ENCODE measurements at places on chromosomes 3 and 15.
A peak's percentile ranks its signal among the peaks of the same experiment; 100 is the strongest.

DNA sequence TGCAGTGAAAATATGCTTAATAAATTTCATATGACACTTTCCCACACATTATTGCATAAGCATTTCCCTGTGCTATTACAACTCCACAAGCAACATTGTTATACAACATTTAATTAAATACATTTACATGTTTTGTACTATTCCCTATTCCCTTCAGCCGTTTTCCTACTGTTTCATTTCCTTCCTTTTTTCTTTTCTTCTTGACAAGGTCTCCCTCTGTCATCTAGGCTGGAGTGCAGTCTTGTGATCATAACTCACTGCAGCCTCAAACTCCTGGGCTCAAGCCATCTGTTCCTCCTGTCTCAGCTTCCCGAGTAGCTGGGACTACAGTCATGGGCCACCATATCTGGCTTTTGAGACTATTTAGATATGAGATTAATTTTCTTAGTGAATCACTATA, 254.7 kb downstream of the NFKBIZ start:
- no peak for DNase-seq

DNA sequence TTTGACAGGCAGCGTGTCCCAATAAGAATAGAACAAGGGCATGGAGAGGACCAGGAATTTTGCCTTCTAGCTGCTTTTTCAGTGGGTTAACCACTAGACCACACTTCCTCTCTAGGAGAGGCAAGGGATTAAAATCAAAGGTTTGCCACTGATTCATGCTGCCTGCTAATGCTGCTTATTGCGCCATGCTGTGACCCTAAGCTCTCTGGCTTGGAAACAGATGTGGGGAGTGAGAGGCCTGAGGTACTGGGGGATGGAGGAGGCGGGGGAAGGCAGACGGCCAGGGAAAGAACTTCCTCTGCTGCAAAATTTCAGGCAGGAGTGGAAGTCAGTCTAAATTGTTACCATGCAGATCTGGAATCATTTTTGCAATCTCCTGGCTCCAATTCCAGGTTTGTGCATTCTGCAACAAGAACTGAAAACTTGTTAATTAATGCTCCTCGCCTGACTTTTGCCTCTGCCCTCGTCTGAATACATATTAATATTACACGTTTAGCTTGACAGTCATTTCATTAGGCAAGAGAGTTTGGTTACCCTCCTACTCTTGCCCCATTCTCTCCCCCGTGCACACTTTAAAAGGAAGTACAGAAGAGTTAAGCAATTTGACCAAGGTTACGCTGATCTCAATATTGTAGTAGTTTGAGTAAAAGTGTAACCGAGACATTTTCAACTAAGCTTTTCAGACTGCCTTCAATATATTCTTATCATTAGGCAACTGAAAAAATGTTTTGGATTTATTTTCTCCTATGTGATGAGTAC, 121.7 kb upstream of the SPRED1 start:
- no peak for DNase-seq

GRCh38 chr3:72044231-72044855, 259.4 kb upstream of the PROK2 start:
- no peak for DNase-seq

DNA sequence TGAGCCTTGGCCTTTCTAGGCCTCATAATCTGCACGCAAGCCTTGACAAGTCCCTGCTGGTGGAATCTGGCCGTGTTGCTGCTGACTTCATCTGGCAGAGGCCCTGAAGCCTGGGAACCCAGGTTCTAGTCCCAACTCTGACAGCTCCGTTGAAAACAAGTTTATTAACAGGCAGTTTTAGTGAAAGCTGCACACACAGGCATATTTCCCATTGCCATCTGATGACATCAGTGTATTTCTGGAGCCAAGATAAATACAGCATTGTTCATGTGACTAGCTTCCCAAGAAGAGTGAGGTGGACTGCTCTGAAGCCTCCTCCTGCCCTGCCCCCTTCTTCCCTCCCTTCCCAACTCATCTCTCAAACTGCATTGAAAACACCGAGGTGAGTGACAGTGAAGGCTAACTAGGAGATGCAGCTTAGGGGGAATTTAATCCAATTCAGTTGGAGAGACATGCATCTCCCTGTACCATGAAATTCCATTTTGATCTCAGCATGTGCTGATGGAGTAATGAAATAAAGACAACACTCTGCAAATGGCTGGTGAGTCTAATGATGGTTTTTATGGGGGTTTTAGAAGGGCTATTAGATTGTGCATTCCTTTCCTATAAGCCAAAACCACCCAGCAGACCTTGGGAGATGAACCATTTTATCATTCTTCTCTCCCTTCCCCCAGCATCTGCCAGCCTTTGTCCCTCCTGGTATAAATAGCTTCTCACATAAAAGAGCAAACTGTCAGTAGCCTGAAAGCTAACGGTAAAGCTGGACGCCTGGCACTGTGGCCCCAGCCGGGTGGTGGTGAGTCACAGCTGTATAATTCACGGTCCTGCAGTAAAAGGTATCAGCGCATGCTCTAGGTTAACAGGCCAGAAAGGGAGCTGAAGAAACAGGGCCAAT, 38.0 kb downstream of the PRICKLE2 start:
- DNase-seq, result peak; percentile 86

DNA sequence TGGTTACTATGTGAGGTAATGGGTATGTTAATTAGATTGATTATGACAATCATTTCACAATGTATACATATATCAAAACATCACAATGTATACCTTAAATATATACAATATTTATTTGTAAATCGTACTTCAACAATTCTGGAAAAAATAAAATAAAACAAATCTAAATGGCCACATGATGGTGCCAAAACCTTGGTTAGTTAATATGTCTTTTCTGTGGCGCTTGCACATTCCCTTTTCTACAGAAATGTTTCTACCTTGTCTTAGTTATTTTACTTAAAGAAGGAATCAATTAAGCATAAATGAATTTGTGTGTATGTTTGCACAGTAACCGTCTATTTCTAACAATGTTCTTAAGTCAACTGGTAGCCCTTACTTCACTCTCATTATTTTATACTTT, 53.4 kb downstream of the OXSM start:
- peak; percentile 37 for DNase-seq

Data from T47D (cell line).